ENCODE measurements at places on chromosomes 4 and X.

DNA sequence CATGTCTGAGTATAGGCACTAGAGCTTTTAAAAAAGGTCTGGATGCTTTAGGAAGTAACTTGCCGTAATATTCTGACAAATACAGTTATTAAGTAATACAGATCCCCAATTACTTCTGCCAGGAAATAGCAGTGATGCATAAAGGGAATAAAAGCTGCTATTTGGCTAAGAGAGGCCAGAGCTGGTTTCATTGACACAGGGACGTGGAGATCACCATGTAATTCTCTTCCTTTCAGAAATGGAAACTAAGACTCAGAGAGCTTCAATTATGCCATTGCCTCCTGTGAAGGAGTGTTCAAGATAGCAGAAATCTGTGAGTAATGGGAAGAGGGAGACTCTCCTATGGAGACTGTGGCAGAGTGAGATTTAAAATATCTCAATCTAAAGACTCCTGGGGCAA, 238.1 kb downstream of the SLITRK2 start:
- DNase-seq = no peak

DNA sequence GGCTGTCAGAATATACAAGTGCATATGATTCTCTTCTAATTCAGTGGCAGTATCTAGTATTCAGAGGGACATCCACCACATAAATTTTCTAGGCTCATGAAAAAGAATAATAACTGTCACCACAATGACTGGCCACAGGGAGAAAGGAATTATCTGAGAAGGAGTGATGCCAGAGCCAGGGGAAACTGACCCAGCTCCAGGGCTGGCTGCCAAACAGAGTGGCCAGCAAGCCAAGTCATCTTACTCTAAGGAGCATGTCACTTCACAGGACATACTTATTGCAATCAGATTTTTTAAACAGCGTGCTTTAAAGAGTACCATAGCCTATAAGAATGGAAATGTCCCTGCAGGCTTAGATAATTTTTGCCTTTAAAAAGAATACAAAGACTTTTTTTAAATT, 5.8 kb upstream of the SEPTIN11 start:
- no peak for DNase-seq

GRCh38 chr4:143404555-143404954, 67.9 kb downstream of the GAB1 start:
- DNase-seq = no peak

DNA sequence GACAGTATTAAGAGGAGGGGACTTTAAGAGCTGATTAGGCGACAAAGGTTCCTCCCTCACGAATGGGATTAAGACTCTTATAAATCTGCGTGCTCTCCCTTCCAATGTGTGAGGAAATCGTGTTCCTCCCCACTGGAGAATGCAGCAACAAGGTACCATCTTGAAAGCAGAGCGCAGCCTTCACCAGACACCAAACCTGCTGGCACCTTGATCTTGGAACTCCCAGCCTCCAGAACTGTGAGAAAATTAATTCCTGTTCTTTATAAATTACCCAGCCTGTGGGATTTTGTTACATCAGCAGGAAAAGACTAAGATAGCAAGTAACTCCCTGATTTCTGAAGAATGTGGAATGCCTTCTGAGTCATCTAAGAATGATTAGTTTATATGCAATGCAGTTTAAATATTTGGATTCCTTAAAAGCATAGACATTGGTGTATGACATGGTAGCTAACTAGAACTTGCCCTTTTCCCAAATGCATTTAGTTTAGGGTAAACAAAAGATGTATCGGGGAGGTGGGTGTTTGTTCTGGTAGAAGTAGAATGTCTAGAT, 86.1 kb downstream of the USP46 start:
- DNase-seq = no peak

DNA sequence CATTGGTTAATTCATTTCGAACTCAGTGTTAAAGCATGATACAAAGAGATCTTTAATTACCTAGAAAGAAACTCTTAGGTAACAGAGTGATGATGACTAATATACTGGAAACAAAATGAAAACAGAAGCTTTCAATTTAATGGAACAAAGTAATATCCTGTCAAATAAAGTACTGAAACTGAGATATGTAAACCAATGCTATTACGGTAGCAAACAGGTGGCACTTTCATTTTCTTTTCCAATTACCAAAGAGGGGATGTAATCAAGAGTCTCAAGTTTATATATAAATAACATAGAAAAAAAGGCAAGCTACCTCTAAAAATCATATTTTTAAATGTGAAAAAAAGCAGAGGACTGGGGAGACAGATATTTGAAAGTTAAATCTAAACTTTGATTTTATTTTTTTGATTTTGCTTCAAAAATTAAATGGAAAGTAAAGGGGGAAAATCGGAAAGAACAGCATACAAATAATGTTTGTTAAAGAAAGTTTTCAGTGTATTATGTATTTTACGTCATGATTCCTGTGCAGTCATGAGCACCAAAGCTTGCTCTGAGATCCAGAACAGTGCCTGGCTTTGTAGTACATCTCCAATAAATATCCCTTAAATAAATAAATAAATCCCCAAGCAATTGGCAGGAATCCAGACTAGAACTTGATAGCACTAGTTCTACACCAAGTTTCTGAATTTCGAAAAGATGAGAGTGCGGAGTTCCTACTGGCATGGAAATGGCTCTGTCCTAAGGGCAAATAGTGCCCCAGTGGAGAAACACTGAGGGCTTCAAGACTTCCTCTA, 25.0 kb upstream of the RAPGEF2 start:
- no peak for DNase-seq

DNA sequence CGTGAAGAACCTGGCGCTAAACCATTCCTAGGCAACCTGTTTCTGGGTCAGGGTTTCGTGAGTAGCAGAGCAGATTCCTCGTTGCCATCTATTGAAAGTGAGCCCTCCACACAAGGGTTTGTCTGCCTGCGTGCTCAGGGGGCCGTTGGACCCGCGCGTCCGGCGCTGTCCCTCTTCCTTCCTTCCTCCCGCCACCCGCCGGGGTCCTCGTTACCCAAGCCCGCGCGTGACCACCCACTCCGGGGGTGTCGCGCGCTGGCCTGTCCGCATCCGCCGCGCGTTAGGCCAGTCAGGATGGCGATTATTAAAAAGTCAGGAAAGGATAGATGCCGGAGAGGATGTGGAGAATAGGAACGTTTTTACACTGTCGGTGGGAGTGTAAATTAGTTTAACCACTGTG, 66.8 kb downstream of the LINC00632 start:
- DNase-seq = no peak

DNA sequence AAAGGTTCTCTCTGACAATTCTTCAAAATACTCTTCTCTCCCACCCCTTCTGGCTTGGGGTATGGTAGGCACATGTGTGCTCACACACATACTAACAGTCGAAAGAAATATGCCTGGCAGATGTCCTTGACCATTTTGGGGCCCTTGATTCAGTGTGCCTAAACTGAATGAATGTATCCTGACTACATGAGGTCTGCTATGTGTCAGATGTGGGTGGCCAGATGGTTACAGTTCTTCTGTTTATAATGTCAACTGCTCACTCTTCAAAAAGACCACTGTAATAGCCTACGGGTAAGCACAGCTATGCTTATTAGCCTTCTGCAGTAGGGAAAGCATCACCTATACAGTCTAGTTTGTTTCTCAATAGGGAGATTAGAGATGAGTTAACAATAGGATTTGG, 63.7 kb upstream of the VEGFC start:
- DNase-seq = no peak

DNA sequence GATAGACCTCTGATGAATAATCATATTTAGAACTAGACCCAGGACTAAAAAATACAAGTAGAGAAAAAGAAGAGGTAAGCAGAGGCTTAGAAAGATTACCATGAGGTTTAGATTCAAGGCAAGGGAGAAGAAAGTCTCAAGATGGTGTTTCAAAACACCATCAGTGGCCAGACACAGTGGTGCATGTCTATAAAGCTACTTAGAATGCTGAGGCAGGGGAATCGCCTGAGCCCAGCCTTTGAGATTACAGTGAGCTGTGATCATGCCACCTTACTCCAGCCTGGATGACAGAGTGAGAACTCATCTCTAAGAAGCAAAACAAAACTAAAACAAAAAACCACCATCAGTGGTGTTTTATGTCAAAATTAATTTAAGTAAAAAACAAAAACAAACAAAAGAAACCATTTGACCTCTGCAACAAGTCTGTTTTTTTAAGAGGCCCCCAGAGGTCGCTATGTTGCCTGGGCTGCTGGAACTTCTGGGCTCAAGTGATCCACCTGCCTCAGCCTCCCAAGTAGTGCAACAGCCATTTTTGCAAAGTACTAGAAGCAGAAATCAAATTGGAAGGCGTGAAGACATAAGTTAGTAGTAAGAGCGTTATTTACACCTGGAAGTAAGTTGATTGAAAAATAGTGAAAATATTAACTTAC, 784.3 kb downstream of the ADGRL3 start:
- DNase-seq = no peak

DNA sequence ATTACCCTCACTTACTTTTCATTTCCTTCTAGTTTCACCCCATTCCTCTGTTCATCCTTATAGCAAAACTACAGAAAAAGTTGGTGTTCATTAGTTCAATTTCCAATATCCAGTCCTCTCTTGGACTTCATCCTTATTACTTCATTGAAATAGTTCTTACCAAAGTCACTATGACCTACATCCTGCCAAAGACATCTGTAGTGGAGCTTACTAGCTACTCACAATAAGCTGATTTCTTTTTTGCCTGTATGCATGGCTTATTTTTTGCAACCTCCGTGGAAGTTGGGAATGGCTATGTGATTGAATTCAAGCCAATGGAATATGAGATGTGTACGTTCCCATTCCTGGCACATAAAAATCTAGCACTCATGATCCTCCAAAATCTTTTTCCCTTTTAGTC, 4.6 kb upstream of the CDKL2 start:
- DNase-seq = no peak

GRCh38 chr4:15765910-15766697, 12.0 kb upstream of the CD38 start:
- DNase-seq = peak; percentile 21

DNA sequence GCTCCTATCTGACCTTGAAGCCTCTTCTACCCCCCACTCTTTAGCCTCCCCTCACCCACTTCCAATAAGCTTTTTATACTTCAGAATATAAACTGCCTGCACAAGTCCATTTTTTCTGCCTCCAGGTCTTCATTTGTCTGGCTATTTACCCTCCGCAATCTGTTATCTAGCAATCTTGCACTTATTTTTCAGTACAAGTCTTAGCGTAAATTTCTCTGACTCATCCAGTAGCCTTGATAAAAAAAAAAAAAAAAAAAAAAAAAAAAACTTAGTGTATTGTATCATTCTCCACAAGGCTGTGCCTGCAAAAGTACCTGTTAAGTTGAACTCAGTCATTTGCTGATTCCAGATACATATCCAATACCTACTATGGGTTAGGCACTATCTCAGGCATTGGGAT, 219.5 kb upstream of the DKK2 start:
- no peak for DNase-seq

DNA sequence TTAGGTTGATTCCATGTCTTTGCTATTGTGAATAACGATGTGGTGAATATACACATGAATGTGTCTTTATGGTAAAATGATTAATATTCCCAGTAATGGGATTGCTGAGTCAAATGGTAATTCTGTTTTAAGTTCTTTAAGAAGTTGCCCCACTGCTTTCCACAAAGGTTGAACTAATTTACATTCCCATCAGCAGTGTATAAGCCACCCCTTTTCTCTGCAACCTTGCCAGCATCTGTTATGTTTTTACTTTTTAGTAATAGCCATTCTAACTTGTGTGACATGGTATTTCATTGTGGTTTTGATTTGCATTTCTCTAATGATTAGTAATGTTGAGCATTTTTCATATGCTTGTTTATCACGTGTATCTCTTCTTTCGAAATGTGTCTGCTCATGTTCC, 503.3 kb downstream of the PCDH18 start:
- no peak for DNase-seq

DNA sequence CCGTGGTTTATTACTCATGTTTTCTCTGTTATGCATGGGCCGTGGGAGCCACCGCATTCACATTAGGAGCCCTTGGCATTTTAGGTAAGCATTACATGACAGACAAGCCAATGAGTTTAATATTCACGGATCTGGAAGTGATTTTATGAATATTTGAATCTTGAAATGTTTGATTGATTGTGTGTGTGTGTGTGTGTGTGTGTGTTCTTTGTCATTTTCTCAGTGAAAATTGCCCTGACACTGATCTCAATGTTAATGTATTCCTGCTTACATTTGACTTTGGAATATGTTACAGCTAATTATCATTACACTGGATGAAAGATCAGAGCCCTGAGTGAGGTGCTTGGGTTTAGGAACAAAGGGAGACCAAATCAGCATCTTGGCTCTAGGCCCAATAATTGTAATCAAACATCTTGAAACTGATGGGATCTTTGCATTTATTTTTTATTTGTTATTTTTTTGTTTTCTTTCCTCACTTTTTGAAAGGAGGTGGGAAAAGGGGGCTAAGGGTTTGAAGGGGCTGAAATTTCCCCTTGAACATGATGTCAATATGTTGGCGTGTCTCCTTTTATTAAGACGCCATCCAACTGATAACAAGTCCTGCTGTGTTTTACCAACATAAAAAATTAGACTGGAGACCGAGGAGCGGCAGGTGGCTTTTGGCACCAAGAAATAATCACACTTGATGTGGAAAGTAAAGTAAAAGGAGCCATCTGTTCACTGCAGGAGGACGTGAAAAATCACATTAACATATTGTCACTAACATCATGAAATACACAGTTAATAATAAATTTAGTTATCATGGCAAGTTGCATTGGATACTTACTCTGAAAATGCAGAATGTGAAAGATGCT, 5.2 kb upstream of the GK2 start:
- DNase-seq = no peak

- no peak for DNase-seq
Observed at GRCh38 chrX:150602743-150603142, 34.3 kb downstream of the MTM1 start.

- peak; percentile 44 for DNase-seq
Observed at GRCh38 chr4:173494013-173494970, 35.7 kb downstream of the HAND2 start.

GRCh38 chr4:6943012-6943884, 33.6 kb downstream of the TBC1D14 start:
- no peak for DNase-seq
